PC-3 (cell line): ENCODE measurements at places on chromosomes 3 and 15.

GRCh38 chr15:100759698-100760356 lies 119.8 kb upstream of the ALDH1A3 start:
- peak; percentile 73 for DNase-seq

DNA sequence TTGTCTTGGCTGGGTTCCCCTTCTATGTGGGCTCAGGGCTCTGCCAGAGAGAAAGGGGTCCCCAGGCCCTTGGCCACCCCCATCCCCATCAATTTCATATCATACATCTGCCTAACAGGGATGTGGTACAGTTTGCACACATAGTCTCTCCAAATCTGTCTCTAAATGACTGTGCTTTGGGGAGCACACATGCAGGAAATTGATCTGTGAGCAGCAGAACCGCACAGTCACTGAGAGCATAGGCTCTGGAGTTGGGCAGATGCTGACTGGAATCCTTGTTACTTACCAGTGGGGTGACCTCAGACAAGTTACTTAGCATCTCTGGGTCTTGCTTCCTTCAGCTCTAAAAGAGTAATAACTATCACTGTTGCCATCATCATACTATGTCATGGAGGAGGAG lies 273.9 kb downstream of the ABHD5 start:
- DNase-seq, result no peak

DNA sequence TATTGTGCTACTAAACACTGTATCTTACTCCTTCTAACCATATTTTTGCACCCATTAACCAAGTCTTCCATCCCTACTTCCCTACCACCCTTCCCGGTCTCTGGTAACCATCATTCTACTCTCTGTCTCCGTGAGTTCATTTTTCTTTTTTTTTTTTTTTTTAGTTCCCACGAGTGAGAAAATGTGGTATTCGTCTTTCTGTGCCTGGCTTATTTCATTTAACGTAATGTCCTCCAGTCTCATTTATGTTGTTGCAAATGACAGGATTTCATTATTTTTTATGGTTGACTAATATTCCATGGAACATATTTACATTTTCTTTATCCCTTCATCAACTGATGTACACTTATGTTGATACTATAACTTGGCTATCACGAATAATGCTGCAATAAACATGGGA lies 31.7 kb downstream of the TJP1 start:
- no peak for DNase-seq

- DNase-seq, result no peak
These were observed 26.4 kb upstream of the HERC1 start for GRCh38 chr15:63860155-63860554.

DNA sequence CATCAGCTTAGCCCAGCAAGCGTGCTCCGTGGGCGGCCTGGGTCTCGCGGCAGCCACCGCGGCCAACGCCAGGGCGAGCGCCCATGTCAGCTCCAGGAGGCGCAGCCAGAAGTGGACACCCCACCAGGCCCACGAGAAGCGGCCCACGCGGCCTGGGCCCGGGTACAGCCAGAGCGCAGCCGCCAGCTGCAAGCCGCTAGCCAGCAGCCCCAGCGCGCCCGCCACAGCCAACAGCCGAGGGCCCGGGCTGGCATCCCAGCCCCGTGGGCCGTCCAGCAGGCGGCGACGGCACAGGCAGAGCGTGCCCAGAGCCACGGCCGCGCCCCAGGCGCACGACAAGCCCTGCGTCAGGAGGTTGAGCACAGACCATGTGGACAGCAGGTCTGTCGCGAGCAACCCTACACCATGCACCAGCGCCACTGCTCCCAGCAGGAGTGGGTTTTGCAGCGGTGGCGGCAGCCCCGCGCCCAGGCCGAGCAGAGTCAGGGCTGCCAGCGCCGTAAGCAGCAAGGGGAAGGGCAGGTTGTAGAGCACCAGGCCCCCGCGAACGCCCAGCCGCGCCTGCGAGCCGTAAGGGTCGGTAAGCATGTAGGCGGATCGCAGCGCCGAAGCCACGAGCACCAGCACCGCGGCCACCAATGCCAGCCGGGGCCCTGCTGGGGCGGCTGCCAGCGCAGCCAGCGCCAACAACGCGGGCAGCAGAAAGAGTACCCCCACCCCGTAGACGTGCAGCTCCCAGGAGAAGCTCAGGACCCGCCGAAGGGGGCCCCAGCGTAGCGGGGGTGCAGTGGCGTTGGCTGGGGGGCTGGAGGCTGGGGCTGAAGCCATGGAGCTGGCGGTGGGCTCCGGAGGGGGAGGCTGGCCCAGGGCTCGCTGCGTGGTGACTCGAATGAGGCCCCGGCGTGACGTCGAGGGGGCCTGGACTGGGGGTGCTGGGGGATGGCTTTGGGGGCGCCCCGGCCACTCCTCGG lies 4.9 kb downstream of the PRRT3 start:
- DNase-seq, result peak; percentile 95

- no peak for DNase-seq
These were observed 8.4 kb upstream of the IL1RAP start for GRCh38 chr3:190505381-190506003.

- DNase-seq, result no peak
These were observed 108.3 kb upstream of the ETV5 start for GRCh38 chr3:186216900-186217819.

DNA sequence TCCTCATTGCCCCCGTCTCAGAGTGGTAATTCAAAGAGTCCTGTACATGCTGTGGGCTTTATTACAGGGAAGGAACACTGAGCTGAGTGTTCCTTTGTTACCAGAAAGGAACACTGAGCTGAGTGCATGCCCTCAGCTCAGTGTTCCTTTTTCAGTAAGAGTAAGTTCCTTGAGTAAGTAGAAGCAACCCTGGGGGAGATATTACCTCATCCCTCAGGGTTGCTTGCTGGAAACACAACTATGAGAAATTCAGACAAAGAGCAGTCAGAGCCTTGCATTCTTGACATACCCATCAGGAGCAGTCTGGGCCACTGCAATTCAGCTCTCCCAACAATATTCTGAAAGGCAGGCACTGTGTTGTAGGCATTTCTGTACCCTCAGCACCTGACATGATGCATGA lies 17.0 kb downstream of the CHRM5 start:
- DNase-seq, result no peak

DNA sequence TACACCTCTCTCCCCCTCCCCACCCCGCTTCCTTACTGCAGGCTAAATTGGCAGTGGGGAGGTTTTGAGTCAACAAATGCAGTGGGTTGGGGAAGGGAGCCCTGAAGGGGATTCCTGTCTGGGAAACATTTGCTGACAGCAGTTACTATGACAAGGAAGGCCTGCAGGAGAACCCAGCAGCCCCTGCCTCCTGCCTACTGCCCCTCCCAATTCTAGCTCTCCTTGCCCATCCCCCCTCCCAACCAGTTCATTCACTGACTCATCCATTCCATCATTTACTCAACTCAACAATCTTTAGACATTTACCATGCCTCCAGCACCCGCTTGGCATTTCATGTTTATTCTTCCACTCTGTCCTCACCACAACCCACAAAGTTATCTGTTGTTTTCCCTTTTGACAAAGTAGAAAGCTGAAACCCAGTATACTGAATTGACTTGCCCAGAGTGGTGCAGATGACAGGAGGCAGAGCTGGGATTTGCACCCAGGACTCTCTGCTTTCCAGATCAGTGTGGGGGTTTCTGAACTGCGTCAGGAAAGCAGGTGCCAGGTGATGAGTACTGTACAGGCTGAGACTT lies 75.0 kb downstream of the MAGEF1 start:
- peak; percentile 89 for DNase-seq

DNA sequence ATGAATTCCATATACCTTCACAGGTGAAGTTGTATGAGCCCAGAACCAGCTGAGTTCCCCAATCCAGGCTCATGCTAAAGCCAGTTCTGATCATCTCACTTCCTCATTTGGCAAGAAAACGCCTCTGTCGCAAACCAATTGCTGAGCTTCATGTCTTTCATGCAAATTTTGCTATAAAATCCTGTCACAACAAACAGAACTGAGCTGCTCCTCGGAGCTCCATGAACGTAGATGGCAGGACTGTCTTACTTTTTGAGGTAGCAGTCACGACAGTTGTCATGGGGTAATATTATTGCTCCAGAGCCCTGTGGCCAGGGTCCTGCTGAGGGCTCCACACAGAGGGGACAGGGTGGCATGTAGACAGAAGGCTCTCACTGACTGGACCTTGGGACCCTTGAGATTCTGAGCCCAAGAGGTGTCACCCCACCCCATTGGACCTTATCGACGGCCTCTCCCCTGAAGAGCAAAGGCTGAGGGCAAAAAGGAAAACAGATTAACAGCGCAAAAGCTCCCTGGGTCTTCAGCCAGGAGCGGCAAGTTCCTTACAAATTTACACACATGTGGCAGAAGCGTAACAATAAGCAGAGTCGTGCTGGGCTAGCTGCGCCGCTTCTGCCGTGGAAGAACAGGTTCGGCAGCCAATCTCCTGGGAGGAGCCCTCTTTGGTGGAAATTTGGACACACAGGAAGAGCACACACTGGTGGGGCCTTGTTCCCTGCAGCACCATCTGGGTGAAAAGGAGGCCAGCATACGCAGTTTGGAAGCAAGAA lies 249.2 kb downstream of the OPA1 start:
- no peak for DNase-seq

GRCh38 chr15:65071381-65071811 lies 3.6 kb upstream of the RASL12 start:
- no peak for DNase-seq

DNA sequence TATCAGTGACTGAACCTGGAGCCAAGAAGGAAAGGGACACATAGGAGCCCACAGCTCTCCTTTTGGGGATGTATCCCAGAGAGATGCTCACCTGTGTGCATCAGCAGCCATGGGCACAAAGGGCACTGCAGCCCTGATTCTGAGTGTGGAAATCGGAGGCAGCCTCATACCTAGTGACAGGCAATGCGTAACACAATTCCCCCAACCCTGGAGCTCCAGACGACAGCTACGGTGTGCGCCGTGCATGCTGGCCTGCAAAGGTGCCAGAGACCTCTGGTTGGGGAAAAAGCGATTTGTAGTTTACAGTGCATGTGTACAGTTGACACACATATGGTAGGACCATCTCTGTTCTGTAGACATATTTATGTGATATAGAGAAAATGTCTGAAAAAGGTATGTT lies 59.0 kb upstream of the PLXNA1 start:
- DNase-seq, result no peak

GRCh38 chr3:71759401-71759800 lies 5.7 kb downstream of the GPR27 start:
- DNase-seq, result no peak

DNA sequence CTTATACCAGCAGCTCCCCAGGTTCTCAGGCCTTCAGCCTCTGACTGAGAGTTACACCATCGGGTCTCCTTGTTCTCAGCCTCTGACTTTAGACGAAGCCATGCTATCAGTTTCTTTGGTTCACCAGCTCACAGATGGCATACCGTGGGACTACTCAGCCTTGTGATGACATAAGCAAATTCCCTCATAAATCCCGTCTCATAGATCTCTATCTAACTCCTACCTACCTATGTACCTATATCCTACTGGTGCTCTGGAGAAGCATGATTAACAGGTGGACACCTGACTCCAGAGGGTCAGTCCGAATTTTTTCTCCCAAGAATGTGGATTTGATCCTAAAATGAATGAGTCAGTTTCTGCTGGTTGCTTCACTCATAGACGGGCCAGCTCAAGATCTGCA lies 59.1 kb upstream of the CDV3 start:
- DNase-seq, result no peak

DNA sequence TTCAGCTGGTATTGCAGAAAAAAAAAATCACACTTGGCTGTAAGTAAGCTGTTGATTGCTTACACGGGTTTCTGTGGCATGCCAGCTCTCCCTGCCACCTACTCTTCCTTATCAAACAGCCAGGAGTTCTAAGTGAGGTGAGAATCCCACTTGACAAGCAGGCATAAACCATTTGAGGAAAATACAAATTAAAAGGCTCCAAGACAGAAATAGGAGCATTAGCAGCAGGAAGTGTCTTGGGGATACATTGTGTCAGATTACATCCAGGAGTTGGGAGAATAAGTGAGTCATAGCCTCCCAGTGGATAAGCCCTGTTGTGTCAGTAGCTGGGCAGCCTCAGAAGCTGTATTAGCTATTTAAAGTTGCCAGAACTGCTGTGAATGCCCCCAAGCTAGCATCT lies 256.0 kb downstream of the CNTN4 start:
- DNase-seq, result peak; percentile 4

- peak; percentile 90 for DNase-seq
These were observed 73.1 kb upstream of the BHLHE40 start for GRCh38 chr3:4906107-4906621.

DNA sequence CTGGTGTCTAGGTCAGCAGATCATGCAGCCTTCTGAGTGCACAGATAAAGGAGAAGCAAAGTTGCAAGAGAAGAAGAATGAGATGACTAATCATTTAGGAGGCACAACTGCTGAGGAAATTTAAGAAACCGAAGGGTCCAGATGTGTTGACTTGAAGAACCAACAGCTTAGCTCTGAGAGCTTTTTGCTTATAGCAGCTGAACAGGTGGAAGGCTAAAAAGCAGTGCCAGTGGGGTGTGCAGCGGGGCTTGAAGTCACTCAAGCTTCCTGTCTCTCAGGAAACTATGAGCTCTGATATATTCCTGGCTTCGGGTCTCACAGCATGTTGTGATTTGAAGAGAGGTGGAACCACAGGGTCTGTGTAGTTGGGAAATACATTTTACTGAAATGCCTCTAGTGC lies 305.7 kb downstream of the RYR3 start:
- no peak for DNase-seq

DNA sequence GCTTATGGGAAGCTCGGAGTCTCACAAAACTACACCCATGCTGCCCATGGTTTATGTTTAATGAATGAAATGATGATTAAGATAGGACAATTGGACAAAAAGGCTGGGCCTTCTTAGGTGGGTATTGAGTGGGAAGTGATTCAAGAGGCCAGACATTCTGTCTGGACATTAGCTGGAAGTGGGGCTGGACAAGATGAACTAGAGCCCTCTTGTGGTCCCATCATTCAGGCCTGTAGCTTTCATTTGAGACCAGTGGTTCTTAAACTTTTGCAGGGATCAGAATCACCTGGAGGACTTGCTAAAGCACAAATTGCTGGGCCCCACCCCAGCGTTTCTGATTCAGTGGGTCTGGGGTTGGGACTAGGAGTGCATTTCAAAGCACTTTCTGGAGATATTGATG lies 290.4 kb upstream of the CTDSPL start:
- no peak for DNase-seq
